Prostate gland (tissue), 2 donors: ENCODE measurements at places on chromosomes 7 and 10. TPM values are rescaled to one million over a fixed set of nuclear protein-coding genes. Genes with fewer than 3 reads are reported as not detected.

The FXYD4 gene
- total RNA-seq = not detected

The GBX1 gene
- not detected for total RNA-seq

The DOCK1 gene
- 41.2 TPM for total RNA-seq

The NEUROD6 gene
- not detected for total RNA-seq

The TACC2 gene
- 140 TPM for total RNA-seq

The RBM48 gene
- total RNA-seq = 8.5 TPM

- DNase-seq = no peak
Observed at GRCh38 chr7:80387634-80388193, 124.2 kb downstream of the GNAT3 start.

- DNase-seq = no peak
Observed at GRCh38 chr7:107690611-107691010, 30.0 kb downstream of the SLC26A4 start.

- no peak for DNase-seq
Observed at GRCh38 chr7:76259124-76260093, 43.1 kb upstream of the HSPB1 start.

DNA sequence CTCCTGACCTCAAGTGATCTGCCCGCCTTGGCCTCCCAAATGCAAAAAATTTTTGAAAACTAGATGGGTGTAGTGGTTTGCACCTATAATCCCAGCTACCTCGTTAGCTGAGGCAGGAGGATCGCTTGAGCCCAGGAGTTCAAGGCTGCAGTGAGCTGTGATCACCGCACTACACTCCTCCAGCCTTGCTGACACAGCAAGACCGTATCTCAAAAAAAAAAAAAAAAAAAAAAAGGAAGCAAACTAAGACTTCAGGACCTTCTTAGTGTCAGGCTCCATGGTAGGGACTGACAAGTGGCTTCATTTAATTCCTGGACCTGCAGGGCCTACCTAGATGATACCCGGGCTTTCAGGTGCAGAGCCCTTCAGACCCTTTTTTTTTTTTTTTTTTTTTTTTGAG, 2.5 kb downstream of the POP7 start:
- DNase-seq = no peak

DNA sequence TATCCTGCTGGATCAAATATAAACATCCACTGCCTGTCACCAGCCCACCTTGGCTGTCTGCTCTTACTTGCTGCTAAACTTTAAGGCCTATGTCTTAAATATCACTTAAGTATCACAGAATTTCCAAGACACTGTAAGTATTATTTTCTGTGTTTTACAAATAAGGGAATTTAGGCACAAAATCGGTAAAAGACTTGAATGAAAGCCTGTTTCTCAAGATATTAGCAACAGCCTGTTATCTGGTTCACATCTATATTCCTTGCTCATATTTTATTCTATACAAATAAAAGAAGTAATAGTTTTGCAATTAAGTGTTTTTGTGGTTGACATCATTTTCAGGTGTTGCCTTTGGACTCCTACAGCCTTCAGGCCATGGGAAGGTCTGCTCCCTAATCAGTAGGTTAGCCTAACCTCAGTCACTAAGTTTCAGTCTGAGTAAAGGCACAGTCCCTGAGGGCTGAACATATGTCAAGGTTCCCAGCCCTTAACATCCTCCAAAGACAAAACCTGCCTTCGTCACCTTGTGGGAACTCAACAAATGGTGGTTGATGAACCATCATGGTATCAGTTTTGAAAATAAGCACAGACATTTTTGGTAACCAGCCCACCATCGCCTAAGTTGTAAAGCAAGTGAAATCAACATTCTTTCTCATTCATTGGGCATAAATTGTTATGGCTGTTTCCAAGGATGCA, 127.1 kb downstream of the CREB5 start:
- DNase-seq = no peak

- DNase-seq = no peak
Observed at GRCh38 chr10:36256948-36257356, 614.9 kb upstream of the FZD8 start.

GRCh38 chr7:15007507-15007906, 105.0 kb upstream of the DGKB start:
- no peak for DNase-seq

DNA sequence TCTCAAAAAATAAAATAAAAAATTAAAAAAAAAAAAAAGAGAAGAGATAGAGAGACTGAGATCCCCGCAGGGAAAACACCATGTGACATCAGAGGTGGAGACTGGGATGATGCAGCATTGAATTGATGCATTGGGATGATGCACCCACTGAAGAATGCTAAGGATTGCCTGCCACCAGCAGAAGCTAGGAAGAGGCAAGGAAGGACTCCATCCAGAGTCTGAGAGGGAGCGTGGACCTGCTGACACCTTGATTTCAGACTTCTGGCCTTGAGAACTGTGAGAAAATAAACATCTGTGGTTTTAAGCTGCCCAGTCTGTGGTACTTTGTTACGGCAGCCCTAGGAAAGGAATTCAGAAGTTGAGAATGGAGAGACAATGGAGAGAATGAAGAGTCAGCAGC, 89.8 kb upstream of the PRPS1L1 start:
- no peak for DNase-seq

- no peak for DNase-seq
Observed at GRCh38 chr7:4139656-4140625, 542.2 kb upstream of the FOXK1 start.

DNA sequence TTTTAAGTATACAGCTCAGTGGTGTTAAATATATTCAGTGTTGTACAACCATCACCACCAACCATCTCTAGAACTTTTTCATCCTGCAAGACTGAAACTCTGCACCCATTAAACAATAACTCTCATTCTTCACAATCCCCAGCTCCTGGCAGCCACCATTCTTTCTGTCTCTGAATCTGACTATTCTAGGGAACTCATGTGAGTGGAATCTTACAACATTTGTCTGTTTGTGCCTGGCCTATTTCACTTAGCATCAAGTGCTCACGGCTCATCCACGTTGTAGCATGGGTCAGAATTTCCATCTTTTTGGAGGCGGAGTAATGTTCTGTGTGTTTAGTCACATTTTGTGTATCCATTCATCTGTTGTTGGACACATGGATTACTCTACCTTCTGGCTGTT, 40.8 kb upstream of the PFKFB3 start:
- DNase-seq = no peak
